ENCODE measurements at places on chromosomes 12 and 14. TPM values are rescaled to one million over a fixed set of nuclear protein-coding genes. Genes with fewer than 3 reads are reported as not detected.

Gene KRT74
- total RNA-seq: not detected

Gene DIP2B
- 33.8 TPM for total RNA-seq

Gene TDP1
- total RNA-seq: 99.2 TPM

Gene AMN
- total RNA-seq: 0.49 TPM

Gene RD3L
- total RNA-seq: not detected

Gene NXPH4
- total RNA-seq: 0.11 TPM

DNA sequence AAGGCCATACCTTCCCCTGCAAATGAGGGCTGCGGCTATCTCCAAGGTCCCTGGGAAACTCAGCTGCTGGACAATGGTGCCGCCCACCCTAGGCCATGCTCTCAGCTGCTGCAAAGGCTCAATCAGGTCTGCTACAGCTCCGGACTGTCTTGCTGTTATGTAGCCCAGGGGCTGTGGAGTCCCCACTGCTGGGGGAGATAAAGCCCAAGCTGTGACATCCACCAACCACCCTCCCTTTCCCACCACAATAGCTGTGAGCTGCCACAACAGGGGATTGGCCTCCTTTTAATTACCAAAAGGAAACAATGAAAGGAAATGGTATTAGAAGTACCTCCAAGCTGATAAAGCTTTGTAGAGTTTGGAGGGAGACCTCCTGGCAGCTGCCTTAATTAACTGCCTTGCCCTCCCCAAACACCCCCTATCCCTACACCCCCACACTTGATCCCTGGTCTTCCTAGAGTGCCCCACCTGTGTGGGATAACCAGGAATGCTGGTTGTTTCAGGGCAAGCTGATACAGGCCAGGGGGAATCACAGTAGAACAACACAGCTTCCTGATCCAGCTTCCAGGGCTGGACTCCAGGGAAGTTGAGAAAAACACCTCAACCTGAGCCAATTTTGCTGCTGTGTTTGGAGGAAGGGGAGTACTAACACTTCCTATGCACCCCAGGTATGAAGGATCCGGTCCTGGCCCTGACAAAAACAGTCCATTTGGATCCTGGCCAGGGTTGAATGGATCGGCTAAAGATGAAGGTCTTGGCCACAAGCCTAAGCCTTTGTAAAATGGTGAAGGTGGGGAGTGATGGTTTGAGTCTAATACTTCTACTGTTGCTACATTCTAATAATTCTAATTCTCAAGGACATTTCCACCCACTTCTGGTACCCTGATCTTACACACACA lies at the start of gene VWF:
Gene VWF (minus strand): TSS at position 260 of the 899 bp plus-strand sequence. CDS start 1,474 bp downstream, outside the sequence.
- peak; percentile 14 for DNase-seq

- DNase-seq: no peak
Observed at GRCh38 chr12:128025589-128026245, 241.3 kb upstream of the TMEM132C start.

DNA sequence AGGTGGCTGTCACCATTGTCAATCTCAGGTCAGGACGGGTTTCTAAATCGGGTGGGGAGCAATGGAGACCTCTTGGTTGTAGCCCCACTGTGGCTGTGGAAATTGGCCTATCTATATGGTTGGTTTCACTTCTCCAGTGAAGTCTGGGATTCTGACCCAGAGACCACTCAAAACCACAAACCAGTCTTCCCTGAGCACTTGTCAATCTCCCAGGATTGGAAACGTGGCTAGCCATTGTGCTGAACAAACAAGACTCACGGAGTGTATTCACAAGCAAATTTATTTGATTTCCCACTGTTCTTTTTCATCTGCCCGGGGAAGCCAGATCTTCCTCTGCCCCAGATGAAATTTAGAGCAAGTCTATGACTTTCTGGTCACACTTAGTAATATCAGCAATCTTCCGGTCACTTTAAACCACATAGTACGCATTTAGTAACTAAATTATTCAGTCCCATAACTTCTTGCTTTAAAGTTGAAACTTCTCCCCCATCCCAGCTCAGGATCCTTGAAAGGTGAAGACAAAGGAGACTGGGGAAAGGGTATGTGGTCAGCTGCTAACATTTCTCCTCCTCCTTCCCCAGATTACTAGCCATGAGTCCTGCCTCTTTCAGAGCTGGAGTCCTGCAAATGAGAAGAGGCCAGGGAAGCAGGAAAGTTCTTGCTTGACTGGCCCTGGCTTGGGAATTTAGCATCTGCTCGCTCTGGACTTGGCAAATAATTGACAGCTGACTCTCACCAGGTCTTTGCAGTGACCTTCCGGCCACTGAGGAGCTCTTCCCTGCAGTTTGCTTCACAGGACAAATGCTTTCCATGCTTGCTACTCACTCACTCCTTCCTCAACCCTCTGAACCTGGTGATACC lies 123.2 kb upstream of the MAX start:
- DNase-seq: peak; percentile 33

GRCh38 chr14:86640288-86640687 lies 1110.3 kb downstream of the FLRT2 start:
- no peak for DNase-seq

DNA sequence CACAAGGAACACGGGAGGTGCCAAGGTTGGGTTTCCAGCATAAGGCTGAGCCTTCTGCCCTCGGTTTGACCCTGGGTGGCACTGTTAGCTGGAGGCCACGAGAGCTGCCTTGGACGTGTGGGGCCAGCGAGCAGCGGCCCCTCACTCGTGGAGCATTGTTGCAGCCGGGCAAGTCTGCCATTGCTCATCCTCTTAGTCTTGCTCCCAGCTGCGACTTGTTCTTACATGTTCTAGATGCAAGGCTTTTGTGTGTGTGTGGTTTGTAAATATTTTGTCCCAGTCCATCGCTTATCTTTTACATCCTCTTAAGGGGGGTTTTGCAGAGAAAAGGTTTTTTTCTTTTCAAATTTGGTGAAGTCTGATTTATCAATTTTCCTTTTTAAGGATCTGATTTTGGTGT lies 21.1 kb upstream of the C1S start:
- no peak for DNase-seq

DNA sequence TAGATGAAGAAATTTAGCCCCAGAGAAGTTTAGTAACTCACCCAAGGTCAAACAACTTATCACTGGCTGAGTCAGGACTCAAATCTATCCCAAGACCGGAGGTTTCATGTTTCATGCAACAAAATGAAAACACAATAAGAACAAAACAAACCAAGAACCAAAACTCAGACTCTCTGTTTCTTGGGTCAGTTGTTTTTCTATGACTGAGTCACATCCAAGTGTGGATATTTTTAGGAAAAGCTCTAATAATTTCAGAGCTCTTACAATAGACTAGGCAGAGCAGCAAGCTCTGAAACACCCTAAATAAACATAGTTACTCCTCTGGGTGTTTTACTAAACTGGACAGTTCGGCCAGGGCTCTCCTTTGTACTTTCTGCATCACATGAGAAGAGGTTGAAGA lies 87.6 kb upstream of the PRB2 start:
- no peak for DNase-seq

GRCh38 chr12:39442831-39443080 lies 164 bp downstream of the KIF21A start:
- no peak for DNase-seq

All from activated naive CD4-positive, alpha-beta T cell treated with anti-CD3 and anti-CD28 coated beads, Interleukin-2, amount 50 U/mL, for 72 hours (primary cell).